ENCODE measurements at places on chromosomes 4 and X.

DNA sequence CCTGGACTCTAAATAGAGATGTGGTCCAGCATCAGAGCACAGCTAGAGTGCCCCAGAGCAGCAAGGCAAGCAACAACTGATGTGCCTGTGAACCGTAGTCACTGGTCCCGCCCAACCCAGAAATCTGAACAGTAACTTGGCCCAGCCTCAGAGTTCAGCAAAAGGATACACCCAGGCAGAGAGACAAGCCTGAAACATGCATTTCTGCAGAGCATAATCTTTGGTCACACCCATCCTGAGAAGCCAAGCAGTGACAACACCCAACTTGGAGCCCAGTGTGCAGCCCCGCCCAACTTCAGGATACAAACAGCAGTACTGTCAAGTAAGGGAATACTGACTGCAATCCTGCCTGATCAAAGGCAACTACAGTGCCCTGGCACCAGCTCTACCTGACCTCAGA is 78.9 kb downstream of the CCDC160 start:
- H3K27ac ChIP-seq: no peak overlapping the region
- H3K27me3 ChIP-seq: peaks cover 3% of the 10 kb centered on the region
- DNase-seq: no peak
- no peaks in the 10 kb centered on the region for H3K4me1 ChIP-seq
- peaks cover 8% of the 10 kb centered on the region for H3K36me3 ChIP-seq
- no peak overlapping the region for H3K4me3 ChIP-seq

- H3K36me3 ChIP-seq: no peaks in the 10 kb centered on the region
- DNase-seq: peak; percentile 57
- H3K27me3 ChIP-seq: peaks cover 26% of the 10 kb centered on the region
- H3K4me3 ChIP-seq: peak overlapping the region; percentile 79
Observed at GRCh38 chr4:40856840-40857362, 107.1 kb downstream of the NSUN7 start.

- H3K36me3 ChIP-seq: no peaks in the 10 kb centered on the region
- H3K4me1 ChIP-seq: no peaks in the 10 kb centered on the region
- DNase-seq: no peak
- H3K4me3 ChIP-seq: no peak overlapping the region
- no peak overlapping the region for H3K27ac ChIP-seq
Observed at GRCh38 chr4:78074759-78075158, 17.6 kb downstream of the FRAS1 start.

- DNase-seq: no peak
- H3K36me3 ChIP-seq: no peaks in the 10 kb centered on the region
- H3K4me3 ChIP-seq: no peak overlapping the region
Observed at GRCh38 chr4:41077628-41078027, 136.7 kb downstream of the APBB2 start.

DNA sequence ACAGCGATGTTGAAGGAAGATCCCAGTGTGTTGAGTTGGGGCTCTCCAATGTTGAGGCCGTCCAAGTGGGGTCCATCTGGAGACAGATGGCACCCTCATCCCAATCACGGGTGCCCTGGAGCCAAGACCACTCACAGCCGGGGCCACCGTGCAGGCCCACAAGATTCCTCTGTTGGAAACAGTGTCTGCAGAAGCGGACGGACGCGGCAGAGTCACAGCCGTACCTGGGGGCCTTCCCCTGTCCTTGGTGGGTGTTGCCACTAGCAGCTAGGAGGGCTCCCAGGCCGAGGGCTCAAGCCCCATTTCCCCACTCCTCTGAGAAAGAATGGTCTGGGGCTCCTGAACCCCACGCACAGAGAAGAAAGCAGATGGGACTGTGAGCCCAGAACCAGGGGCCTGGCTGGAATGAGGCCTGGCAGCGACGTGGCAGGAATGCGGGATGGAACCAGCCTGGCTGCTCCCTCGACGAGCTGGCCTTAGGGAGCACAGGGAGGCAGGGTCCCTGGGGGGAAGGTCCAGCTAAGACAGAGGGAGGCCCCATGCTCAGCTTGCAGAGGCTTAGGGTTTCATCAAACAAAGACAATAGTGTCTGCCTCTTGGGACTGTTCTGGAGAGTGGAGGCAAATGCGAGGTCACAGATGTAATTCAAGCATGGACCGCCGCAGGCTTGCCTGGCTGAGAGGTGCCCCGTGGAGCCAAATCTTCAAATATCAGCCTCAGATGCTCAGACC is 228.9 kb downstream of the AFAP1 start:
- H3K4me1 ChIP-seq: no peaks in the 10 kb centered on the region
- H3K27ac ChIP-seq: no peak overlapping the region
- no peaks in the 10 kb centered on the region for H3K36me3 ChIP-seq
- no peak for DNase-seq
- H3K27me3 ChIP-seq: peaks cover 4% of the 10 kb centered on the region
- H3K4me3 ChIP-seq: no peak overlapping the region

- peaks cover 9% of the 10 kb centered on the region for H3K4me1 ChIP-seq
- H3K27me3 ChIP-seq: no peaks in the 10 kb centered on the region
- no peaks in the 10 kb centered on the region for H3K36me3 ChIP-seq
- no peak for DNase-seq
Observed at GRCh38 chrX:69031971-69032391, 133.3 kb downstream of the PJA1 start.

DNA sequence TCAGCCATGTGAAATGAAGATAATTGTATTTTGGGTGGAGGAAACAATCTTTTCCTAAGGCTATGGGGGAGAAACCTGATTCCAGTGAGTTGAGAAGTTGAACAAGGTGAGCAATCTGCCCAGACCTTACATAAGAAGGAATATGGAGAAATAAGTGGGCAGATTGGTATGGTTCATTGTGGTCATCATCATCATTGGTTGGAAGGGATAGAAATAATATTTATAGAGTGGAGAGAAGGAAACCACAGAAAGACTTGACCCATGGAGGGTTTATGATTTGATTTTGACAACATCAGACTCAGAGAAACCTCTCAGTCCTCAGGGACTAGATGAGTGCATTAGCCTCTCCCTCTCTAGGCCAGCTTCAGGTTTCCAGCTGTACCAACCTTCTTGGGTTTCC is 177.9 kb upstream of the NEIL3 start:
- DNase-seq: no peak
- H3K27ac ChIP-seq: no peak overlapping the region
- no peak overlapping the region for H3K4me3 ChIP-seq
- no peaks in the 10 kb centered on the region for H3K4me1 ChIP-seq
- no peaks in the 10 kb centered on the region for H3K27me3 ChIP-seq

DNA sequence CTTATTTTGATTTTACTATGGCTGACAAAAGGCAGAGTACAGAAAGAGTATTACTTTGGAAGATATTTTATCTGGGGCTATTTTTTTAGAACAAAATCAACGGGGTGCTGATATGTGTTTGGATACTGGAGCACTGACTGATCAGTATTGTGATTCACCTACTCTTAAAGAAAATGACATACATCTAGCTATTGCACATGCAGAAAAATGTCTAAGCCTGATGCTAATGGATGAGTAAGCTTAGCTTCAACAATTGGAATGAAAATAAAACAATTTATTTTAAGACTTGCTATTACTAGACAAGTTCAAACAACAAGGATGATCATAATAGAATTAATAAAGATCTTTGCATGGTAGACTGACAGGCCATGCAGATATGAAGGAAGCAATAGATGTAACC is 262.0 kb downstream of the PPP1R2C start:
- H3K36me3 ChIP-seq: no peaks in the 10 kb centered on the region
- H3K4me1 ChIP-seq: no peaks in the 10 kb centered on the region
- no peak for DNase-seq
- no peak overlapping the region for H3K27ac ChIP-seq

- no peak overlapping the region for H3K4me3 ChIP-seq
- peaks cover 26% of the 10 kb centered on the region for H3K4me1 ChIP-seq
- DNase-seq: no peak
- no peaks in the 10 kb centered on the region for H3K36me3 ChIP-seq
- no peaks in the 10 kb centered on the region for H3K27me3 ChIP-seq
Observed at GRCh38 chrX:71627588-71628404, 9.5 kb upstream of the CXCR3 start.

- no peak overlapping the region for H3K27ac ChIP-seq
- H3K4me3 ChIP-seq: no peak overlapping the region
- H3K4me1 ChIP-seq: no peaks in the 10 kb centered on the region
- DNase-seq: no peak
Observed at GRCh38 chr4:126871810-126872209, 760.9 kb upstream of the INTU start.

- H3K36me3 ChIP-seq: no peaks in the 10 kb centered on the region
- H3K27ac ChIP-seq: no peak overlapping the region
- H3K27me3 ChIP-seq: no peaks in the 10 kb centered on the region
- peaks cover 10% of the 10 kb centered on the region for H3K4me1 ChIP-seq
- no peak overlapping the region for H3K4me3 ChIP-seq
Observed at GRCh38 chrX:153766098-153766817, 2.2 kb downstream of the PLXNB3 start.

DNA sequence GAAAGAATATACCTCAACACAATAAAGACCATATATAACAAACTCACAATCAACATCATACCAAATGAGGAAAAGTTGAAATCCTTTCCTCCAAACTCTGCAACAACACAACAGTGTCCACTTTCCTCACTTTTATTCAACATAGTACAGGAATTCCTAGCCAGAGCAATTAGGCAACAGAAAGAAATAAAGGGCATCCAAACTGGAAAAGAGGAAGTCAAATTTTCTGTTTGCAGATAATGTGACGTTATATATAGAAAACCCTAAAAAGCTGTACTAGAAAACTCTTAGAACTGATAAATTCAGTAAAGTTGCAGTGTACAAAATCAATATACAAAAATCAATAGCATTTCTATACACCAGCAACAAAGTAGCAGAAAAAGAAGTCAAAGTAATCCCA is 107.6 kb downstream of the SOWAHB start:
- no peak for DNase-seq
- H3K4me3 ChIP-seq: no peak overlapping the region
- no peaks in the 10 kb centered on the region for H3K4me1 ChIP-seq
- H3K36me3 ChIP-seq: no peaks in the 10 kb centered on the region

GRCh38 chr4:38562751-38563198 is 101.2 kb upstream of the KLF3 start:
- no peak for DNase-seq
- H3K4me3 ChIP-seq: no peak overlapping the region
- no peaks in the 10 kb centered on the region for H3K36me3 ChIP-seq
- no peaks in the 10 kb centered on the region for H3K4me1 ChIP-seq
- H3K27me3 ChIP-seq: peaks cover 4% of the 10 kb centered on the region

GRCh38 chrX:110341189-110342035 is 17.2 kb upstream of the RTL9 start:
- no peak for DNase-seq
- H3K27me3 ChIP-seq: no peaks in the 10 kb centered on the region
- no peaks in the 10 kb centered on the region for H3K4me1 ChIP-seq
- H3K4me3 ChIP-seq: no peak overlapping the region
- no peak overlapping the region for H3K27ac ChIP-seq
- no peaks in the 10 kb centered on the region for H3K36me3 ChIP-seq

GRCh38 chrX:46918434-46918833 is 6.2 kb downstream of the JADE3 start:
- H3K4me3 ChIP-seq: no peak overlapping the region
- no peaks in the 10 kb centered on the region for H3K27me3 ChIP-seq
- H3K36me3 ChIP-seq: peaks cover 4% of the 10 kb centered on the region
- no peak for DNase-seq
- H3K27ac ChIP-seq: no peak overlapping the region

- no peak for DNase-seq
- no peaks in the 10 kb centered on the region for H3K27me3 ChIP-seq
- no peaks in the 10 kb centered on the region for H3K4me1 ChIP-seq
- no peak overlapping the region for H3K27ac ChIP-seq
- no peak overlapping the region for H3K4me3 ChIP-seq
Observed at GRCh38 chr4:188714907-188715306, 575.7 kb downstream of the TRIML1 start.

DNA sequence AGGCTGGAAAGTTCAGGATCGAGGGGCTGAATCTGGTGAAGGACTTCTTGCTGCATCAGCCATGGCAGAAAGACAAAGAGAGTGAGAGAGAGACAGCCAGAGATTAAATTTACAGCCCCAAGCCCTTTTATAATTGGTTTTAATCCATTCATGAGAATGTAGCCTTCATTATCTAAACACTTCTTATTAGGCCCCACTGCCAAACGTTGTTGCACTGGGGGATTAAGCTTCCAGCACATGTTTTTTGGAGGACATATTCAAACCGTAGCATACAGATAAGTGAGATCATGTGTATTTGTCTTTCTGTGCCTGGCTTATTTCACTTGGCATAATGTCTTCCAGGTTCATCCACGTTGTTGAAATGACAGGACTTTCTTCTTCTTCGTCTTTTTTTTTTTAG is 524.7 kb downstream of the SPRY1 start:
- H3K27me3 ChIP-seq: peaks cover 2% of the 10 kb centered on the region
- H3K4me3 ChIP-seq: no peak overlapping the region
- H3K27ac ChIP-seq: no peak overlapping the region

GRCh38 chrX:126836186-126836585 is 16.7 kb downstream of the PRR32 start:
- H3K36me3 ChIP-seq: no peaks in the 10 kb centered on the region
- H3K4me1 ChIP-seq: no peaks in the 10 kb centered on the region
- H3K4me3 ChIP-seq: no peak overlapping the region
- no peaks in the 10 kb centered on the region for H3K27me3 ChIP-seq
- no peak overlapping the region for H3K27ac ChIP-seq

DNA sequence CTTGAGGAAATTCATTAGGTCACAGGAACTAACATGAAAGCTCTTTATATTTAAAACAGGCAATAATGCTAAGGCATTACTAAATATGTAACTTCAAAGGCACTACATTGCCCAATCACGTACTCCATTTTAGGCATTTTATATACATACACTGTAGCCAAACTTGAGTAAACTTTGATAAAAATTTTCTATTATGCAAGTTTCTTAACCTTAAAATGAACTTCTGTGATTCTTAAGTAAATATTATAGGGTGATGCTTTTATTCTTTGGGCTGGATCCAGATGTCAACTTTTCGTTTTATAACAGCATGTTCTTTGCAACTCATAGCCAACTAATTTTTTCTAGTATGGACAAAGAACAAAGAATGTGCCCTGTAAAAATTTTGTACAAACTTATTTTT is 28.3 kb upstream of the MAP9 start:
- no peak for DNase-seq
- H3K27me3 ChIP-seq: peaks cover 3% of the 10 kb centered on the region
- no peaks in the 10 kb centered on the region for H3K4me1 ChIP-seq
- no peak overlapping the region for H3K27ac ChIP-seq
- no peak overlapping the region for H3K4me3 ChIP-seq
- no peaks in the 10 kb centered on the region for H3K36me3 ChIP-seq

GRCh38 chr4:28675582-28675981 is 1814.9 kb downstream of the STIM2 start:
- no peak for DNase-seq
- no peak overlapping the region for H3K27ac ChIP-seq
- H3K4me1 ChIP-seq: no peaks in the 10 kb centered on the region
- H3K36me3 ChIP-seq: no peaks in the 10 kb centered on the region
- H3K4me3 ChIP-seq: no peak overlapping the region
